ENCODE measurements at places on chromosomes 2 and 18.

- no peak for DNase-seq
These were observed 396.5 kb downstream of the CCDC85A start for GRCh38 chr2:56580242-56580641.

- no peak for DNase-seq
These were observed 75.1 kb downstream of the CCDC102B start for GRCh38 chr18:68873003-68873402.

DNA sequence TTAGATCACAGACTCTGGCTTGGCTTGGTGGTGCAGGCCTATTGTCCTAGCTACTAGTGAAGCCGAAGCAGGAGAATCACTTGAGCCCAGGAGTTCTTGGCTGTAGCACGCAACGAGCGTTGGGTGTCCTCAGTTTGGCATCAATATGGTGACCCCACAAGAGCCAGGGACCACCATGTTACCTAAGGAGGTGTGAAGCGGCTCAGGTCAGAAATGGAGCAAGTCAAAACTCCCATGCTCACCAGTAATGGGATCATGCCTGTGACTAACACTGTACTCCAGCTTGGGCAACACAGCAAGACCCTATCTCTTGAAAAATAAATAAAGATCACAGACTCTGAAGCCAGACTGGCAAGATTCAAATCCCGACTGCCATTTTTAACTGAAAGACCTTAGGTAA lies 1.7 kb upstream of the NOL10 start:
- no peak for DNase-seq

GRCh38 chr2:29749041-29749440 lies 172.3 kb downstream of the ALK start:
- no peak for DNase-seq

DNA sequence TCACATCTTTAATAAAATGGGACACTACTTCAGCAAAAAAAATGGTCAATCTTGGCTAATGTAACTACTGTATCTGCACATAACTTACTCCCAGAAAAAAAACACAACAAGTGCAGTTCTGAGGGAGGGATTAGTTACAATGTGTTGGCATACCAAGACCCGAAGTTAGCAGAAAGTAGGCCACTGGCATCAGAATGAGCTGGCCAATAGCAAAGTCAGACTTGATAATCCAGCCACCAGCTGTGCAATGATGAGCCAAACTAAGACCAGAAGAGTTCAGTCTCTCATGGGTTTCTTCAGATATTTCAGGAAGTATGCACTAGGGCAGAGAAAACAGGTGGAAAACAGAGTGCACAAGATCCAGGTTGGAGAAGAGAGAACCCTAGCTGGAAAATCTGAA lies 65.3 kb downstream of the OLA1 start:
- no peak for DNase-seq

DNA sequence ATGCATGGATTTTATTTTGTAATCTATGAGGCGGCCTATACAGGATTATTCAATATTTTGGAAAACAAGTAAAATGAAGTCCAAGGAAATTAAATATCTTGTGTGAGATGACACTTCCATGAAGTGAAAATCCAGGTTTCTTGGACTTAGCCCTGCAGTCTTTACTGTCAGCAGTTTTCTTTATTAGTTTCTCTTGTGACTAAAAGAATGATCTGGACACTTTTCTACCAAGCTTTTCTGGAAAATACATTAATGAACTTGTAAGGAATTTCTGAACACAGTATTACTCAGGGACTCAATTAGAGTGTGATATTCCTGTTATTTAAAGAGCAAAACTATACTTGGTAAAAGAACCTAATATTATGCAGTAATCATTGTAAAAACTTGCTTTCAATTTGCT lies 610.4 kb upstream of the SLC8A1 start:
- DNase-seq: no peak

DNA sequence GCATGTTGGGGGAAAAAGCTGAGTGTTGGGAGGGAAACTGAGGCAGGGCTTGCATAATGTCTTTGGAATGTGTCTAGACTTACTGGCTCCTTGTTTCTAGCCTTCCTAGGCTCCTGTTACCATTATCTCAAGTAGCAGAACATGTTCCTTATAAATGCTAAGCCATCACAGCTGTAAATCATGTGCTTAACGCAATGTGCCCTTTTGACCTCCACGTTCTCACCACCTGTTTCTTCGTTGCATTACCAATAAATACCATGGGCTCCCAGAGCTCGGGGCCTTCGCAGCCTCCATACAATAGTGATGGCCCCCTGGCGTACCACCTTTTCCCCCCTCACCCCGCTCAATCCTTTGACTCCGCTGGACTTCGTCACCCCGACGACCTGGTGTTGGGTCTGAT lies 54.0 kb upstream of the CWC22 start:
- no peak for DNase-seq

- DNase-seq: no peak
These were observed 166.6 kb upstream of the PKDCC start for GRCh38 chr2:41881249-41881648.

DNA sequence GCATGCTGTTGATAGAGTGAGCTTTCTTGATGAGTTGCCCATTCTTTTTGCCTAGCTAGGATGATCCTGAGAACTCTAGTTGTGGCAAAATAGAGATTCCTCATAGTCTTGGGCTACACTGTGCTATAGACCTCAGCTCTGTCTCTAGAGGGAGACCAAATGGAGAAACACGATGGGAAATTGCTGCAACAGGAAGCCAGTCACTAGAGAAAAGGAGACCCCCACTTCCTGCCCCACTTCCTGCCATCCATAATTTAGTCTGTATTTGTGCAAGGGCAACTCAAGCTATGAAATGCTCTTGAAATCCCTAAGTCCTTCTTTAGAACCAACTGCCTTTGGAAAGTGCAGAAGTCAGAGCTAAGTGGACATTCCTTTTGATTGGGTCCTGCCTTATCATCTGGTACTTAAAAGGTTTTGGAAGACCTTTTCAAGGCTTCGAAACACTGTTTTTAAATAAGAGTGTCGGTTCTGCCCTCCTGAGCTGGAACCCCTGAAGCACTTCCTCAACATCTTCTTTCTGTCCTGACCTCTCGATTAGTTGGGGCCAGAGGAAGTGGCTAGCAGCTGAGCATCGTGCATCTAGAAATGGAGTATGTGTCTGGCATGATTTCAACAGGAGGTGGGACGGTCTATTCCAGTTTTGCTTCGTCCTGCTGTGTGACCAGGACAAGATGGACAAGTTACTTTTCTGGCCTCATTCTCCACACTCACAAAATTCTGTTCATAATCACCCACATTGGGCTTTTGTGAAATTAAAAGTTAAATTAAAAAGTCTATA lies 8.6 kb upstream of the KCNE4 start:
- DNase-seq: no peak

DNA sequence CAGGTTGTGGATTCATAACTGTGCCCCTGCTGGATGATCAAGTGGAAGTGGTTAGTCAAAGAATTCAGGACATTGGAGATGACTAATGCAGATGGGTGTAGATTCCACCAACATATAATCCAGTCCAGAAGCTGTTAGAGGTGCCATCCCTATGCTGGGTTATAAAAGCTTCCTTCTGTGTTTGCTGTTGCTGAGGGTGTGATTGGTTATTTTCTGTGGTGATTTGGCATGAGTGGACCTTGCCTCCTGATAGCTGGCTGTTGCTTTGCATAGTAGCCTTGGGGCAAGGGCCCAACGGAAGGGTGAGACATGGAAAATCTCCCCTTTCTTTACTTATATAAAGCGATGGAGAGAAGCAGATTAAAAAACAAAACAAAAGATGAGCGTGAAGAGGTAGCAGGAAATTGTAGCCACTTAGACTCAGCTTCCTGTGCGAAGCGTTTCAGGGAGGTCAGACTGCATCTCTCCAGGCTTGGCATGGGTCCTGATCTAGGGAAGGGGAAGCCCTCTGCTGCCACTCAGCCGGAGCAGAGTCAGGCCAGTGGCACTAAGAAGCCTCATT lies 190.4 kb downstream of the FMNL2 start:
- no peak for DNase-seq

GRCh38 chr2:192741889-192742288 lies 547.2 kb upstream of the TMEFF2 start:
- no peak for DNase-seq

- DNase-seq: no peak
These were observed 1304.3 kb upstream of the DDX18 start for GRCh38 chr2:116510117-116510671.

GRCh38 chr2:45011621-45012602 lies 2.7 kb upstream of the SIX2 start:
- DNase-seq: no peak

- no peak for DNase-seq
These were observed 71.7 kb upstream of the CDH2 start for GRCh38 chr18:28248653-28249052.

DNA sequence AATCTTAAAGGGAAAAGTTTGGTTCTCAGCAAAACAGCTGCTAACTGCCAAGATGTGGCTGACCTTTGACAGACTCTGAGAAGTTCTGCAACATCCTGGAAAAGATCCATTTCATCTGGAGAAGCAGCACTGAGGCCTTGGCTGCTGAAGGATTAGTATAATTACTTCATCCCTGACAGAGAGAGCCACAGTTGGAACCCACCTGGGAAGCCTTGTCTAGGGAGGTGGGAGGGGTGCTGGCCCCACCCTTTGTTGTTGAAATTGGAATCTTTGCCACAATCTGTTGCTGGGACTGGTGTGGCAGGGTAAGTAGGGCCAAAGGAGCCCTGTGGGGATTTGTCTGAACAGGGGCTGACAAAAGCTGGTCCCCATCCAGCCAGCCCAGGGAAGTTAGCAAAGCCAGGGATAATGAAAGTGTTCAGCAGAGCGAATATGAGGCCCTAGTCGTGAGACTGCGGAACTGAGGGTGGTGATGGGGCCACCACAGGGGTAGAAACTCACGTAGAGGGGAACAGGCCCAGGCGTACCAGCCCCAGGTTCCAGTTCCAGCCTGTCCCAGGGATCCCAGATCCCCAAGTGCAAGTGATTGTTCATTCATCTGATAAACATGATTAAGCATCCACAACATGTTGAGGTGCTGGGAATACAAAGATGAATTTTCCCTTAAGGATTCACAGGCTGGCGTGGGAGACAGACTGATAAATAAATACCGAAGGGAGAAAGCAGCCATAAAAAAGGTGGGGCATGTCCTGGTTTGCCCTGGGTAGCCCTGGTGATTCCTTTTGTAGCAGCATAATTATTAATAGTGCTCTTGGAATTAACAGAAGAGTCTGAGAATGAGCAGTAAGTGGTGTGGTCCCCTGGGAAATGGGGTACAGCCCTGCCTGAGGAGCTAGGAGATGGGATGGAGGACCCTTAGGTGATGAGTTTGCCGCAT lies 60.0 kb downstream of the MYO1B start:
- no peak for DNase-seq

- no peak for DNase-seq
These were observed 208.4 kb downstream of the ANAPC1 start for GRCh38 chr2:111675419-111676194.

DNA sequence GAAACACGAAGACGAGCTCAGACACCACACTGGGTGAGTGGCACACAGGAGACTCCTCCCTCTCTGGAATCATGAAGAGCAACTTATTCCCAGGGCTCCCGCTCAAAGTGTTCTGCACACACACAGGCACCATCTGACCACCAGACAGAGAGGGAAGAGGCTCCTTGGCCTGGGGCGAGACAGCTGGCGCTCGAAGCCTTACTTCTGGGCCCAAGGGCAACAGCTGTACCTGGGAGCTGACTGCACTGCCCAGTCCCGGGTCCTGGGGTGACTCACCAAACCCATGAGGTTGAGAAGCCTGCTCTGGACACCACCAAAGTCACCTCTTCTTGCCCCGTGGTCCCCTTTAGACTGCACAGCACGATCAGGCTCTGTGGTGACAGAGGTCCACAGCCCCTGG lies 42.4 kb downstream of the ADCY3 start:
- DNase-seq: no peak

- no peak for DNase-seq
These were observed 91.4 kb upstream of the TACR1 start for GRCh38 chr2:75290600-75291150.

- no peak for DNase-seq
These were observed 368.4 kb downstream of the MTX2 start for GRCh38 chr2:176637486-176638166.

- DNase-seq: no peak
These were observed 419.6 kb upstream of the POU3F3 start for GRCh38 chr2:104434318-104434792.

- DNase-seq: no peak
These were observed 29.0 kb downstream of the MYO3B start for GRCh38 chr2:170206805-170207407.

GRCh38 chr18:40473221-40474029 lies 1481.6 kb upstream of the PIK3C3 start:
- no peak for DNase-seq

- no peak for DNase-seq
These were observed 153.1 kb upstream of the THUMPD2 start for GRCh38 chr2:39932198-39932597.

DNA sequence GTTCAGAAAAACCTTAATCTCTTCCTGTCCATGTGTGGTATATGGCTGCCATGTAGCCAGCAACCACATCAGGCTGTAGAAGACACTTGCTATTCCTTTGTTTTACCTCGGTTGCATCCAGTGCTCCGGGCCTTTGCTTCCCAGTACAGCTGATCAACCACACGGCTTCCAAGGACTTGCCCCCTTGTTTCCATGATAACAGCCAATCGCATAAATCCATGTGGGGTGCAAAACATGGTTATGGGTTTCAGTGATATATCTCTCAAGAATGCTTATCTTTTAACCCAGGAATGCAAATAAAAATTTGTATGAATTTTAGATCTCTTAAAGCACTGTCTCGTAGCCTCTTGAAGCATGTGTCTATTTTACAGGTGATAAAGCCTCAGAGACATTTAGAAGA lies 118.3 kb downstream of the MGAT5 start:
- DNase-seq: no peak

DNA sequence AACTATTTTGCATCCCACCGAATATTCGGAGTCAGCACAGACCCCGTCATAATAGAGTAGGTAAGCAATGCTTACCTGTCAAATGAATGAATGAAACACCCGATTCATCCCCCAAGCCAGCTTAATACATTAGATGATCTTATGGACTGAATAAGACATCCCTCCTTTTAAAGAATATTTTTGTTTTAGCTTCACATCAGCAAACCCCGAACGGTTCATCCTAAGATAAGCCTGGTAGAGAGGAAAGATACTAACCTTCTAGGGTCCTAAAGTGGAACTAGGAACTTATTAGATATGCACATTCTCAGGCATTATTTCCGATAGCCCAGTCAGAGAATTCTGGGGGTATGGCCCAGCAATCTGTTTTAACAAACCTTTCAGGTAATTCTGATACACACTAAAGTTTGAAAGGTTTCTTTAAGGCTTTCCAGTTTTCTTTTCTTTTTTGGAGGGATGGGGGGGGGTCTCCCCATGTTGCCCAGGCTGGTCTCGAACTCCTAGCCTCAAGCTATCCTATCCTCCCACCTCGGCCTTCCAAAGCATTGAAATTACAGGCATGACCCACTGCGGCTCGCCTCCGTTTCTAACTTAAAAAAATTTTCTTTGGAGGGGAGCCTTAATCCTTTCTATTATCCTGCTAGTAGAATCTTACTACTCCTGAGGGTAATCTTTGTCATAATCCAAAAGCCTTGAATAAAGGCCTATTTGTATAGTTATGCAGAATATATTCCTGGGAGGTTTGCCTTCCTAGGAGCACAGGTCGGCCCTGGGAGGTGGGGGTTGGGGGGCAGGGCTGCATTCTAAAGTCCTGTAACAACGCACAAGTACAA lies 1.0 kb upstream of the ACTR3 start:
- DNase-seq: no peak
